ENCODE measurements at places on chromosomes 11 and 22.

- DNase-seq: no peak
These were observed 55.6 kb upstream of the CCND1 start for GRCh38 chr11:69585385-69585784.

DNA sequence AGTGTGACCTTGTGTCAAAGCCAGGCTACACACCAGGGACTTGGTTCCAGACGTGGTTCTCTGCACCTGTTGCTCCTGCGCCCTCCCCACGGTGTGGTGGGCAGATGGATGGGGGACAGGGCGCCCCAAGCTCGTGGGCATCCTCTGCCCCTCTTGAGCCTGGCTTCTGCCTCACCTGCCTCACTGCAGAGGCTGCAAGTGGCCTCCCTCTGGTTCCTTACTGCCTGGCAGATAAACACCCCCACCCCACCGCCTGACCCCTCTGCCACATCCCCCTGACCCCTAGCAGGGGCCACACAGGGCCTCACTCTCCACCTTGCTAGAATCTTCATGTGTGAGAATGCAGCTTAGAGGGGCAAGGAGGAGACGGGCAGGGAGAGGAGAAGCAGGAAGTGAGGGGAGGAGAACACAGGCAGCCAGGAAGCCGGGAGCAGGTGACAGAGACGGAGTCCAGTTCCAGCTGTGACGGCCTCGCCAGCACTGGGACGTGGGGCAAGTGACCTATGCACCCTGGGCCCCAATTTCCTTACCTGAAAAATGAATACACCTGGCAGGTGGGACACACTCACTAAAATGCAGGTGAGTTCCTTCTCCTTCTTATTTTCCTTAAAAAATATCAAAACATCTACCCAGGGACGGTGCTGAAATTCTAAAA lies 178.3 kb downstream of the EFCAB6 start:
- no peak for DNase-seq

DNA sequence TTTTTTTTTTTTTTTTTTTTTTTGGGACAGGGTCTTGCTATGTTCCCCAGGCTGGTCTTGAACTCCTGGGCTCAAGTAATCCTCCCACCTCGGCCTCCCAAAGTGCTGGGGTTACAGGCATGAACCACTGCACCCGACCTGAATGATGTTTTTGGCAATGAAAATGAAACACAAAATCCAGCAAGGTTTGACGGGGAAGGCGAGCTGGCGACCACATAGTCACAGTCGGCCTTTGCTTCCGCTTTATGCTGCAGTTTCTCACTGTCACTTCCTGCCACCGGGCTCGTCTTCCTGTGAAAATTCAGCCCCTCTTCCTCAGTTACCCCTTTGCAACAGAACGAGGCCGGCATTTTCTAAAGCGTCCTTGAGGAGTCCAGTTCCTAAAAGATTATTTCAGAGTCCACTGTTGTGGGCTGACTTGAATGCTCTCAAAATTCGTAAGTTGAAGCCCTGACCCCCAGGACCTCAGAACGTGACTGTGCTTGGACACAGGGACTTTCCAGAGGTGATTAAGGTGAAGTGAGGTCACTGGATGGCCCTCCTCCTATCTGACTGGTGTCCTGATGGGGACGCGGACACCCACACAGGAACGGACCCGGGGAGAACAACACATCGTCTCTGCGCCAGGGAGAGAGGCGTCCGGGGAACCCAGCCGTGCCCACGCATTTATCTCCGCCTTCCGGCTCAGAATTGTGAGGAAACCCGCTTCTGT lies 2.9 kb upstream of the BID start:
- peak; percentile 91 for DNase-seq

GRCh38 chr11:85941380-85941973 lies 86.3 kb downstream of the CCDC83 start:
- peak; percentile 51 for DNase-seq

DNA sequence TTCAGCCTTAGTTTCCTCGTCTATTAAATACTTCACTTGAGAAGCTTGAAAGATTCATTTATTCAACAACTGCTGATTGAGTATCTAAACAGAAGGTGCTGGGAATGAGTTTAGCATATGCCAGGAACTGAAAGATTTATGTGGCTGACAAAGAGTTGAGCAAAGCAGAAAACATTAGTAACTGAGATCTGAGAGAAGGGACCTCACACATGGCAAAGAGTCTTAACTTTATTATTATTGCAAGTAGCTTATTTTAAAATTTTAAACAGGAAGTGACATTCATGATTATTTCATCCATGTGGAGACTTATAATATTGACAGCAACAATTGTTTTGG lies 133.6 kb downstream of the CASP12 start:
- DNase-seq: no peak

DNA sequence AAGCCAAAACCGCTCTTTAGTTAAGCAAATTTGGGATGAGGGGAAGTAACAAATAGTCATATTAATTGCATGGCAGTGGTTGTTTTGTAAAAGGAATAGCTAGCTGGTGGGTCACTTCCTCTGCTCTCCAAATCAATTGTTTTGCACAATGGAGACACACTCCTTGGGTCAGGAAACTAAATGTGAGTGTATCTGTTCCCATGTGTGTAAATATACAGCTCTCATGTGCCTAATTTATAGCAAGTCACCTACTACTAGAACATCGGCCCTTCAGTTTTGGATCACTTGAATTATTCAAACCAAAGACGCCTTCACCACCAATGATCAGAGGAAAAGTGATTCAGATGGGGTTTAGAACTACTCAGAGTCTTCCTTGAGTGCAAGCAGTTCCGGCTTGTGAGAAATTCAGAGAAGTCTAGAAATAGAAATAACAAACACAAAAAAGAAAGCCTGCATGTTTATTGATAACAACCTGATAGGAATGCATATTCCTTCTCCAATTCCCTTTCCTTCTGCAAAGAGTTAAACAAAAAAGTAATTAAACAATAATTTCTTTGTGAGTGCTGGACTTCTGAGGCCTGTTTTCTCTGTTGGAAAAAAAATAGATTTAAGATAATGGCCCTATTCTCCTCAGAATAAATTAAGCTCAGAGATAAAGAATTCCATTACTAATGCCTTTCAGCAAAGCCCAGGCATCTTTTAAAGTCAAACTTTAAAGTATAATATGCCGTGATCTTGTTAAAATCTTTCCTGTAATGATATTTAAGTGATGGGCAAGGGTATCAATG lies 100.4 kb downstream of the KIRREL3 start:
- DNase-seq: no peak

- no peak for DNase-seq
These were observed 97.2 kb downstream of the TRAF6 start for GRCh38 chr11:36412781-36413383.

DNA sequence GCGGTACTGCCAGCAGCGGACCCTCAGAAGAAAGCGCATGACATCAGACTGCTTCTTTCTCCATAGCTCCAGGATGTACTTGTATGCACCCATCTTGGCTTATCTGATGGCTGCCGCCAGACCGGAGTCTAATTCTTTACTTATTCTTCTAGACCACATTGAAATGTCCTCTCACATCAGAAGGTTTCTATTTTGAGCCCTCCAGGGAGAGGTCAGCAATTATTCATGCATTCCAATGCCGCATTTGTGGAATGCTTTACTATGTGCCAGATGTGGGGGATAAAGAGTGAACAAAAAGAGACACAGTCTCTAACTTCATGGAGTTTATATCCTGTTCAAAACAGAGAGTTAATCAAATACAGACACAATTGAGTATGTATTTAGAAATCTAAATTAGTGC lies 230.1 kb downstream of the MIAT start:
- DNase-seq: no peak

DNA sequence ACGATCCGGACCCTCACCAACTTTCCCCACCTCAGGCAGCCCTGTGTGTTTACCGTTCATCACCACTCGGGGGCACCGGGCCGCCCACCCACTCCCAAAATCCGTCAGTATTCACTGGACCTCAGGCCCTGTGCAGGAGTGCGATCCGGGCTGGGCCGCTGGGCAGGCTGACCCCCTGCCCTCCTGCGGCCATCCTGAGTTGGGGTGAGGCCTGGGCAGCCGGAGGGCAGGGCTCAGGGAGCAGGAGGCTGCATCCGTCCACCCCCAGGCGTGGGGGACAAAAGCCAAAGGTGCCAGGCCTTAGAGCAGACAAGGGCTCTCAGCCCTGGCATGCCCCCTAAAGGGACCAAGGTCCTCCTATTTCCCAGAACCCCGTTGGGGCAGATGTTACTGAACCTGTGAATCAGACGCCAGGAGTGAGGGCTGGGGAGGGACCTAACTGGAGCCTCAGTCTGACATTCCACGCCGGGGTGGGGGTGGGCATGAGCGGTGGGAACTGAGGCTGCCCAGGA lies 16.8 kb upstream of the TMEM191C start:
- DNase-seq: no peak

- no peak for DNase-seq
These were observed 78.5 kb downstream of the ACER3 start for GRCh38 chr11:76939219-76939631.

GRCh38 chr22:46561435-46561905 lies 24.1 kb upstream of the CELSR1 start:
- DNase-seq: no peak

- DNase-seq: no peak
These were observed 1173.7 kb downstream of the BRD1 start for GRCh38 chr22:48653929-48654328.

DNA sequence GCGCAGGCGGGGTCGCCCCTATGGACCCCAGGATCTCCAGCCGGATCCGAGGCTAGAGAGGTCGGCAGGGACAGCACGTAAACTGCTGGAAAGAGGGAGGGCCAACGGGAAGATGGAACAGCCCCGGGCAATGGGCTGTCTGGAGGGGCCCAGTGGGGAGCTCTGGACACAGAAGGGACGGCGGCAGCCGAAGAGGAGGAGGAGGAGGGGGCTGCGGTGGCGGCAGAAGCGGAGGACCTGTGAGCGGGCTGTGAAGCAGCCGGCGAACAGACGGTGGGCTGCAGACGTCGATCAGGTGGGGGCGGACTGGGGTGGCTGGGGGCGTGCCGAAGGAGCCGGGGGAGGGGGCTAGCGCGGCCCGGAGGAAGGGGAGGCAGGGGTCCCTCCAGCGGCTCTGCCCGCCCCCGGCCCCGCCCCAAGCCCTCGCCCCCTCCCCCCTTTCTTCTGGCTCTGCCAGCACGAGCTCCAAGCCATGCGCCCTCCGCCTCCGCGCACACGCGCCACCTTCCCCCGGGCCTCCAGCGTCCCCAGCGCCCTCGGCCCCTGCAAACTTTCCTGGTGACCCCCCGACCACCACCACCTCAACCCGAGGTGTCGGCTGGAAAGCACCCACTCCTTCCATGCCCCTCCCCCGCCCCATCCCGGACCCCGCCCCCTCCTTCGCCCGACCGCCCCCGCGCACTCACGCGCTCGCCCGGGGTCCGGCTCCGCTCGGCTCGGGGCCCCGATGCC lies 432 bp downstream of the TNKS1BP1 start:
- DNase-seq: no peak

DNA sequence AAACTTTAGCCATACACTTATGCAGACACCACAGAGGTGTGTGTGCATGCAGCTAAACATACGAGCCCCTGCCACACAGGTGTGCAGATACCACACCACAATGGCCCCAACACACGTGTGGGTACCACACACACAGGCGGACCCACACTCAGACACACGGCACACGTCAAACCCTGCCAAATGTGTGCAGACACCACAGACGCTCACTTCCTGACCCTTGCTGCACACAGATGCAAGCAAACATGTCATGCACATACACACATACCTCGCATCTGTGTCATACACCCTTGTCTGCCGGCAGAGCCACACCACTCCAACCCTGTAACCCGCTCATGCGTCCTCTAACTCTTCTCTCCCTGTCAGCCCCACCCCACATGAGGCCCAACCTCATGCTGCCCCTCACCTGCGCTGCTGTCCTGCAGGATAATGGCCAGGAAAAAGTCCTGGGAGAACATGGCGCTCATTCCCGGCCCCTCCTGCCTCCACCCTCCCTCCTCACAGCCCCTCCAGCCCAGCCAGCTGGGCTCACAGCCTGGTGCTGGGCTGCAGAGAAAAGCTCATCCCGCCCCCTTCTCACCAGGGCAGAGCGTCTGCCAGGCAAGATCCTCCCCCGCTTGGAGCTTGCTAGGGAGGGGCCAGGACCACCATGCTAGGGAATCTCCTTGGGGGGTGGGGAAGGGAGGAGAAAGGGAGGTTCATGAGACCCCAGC lies 14.2 kb downstream of the SMPD1 start:
- DNase-seq: no peak

DNA sequence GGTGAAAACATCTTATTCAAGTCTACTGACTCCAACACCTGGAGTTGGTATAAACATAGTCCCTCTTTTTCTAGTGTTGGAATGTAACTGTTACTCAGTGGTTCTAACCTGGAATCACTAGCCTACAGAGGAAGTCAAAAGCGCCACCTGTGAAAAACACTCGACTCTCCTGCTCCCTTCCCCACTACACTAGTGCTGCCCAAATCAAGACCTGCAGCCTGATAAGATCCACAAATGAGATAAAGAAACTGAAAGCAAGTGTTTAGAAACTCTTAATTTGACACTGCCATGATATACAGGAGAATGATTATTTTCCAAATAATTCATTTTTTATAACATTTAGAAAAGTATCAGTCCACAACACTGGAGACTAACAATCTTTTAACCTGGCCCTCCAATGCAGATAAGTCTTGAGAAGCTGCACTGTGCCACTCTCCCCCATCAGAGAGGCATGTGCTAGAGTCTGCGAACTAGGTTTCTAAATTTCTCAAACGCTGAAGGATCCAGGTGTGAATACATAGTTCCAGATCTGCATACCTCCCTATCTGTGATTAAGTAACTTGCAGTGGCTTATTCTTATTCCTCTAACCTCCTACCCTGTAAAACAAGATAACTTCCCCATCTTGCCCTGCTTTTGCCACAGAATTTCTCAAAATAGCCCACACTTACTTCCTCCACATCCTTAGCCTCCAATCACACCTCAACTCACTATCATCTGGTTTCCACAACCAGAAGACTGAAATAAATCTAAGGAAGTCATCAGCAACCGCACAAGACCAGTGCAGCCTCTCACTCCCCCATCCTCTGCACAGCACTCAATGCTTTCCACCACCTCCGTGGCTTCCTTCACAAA lies 88.1 kb downstream of the RRAS2 start:
- DNase-seq: peak; percentile 66

DNA sequence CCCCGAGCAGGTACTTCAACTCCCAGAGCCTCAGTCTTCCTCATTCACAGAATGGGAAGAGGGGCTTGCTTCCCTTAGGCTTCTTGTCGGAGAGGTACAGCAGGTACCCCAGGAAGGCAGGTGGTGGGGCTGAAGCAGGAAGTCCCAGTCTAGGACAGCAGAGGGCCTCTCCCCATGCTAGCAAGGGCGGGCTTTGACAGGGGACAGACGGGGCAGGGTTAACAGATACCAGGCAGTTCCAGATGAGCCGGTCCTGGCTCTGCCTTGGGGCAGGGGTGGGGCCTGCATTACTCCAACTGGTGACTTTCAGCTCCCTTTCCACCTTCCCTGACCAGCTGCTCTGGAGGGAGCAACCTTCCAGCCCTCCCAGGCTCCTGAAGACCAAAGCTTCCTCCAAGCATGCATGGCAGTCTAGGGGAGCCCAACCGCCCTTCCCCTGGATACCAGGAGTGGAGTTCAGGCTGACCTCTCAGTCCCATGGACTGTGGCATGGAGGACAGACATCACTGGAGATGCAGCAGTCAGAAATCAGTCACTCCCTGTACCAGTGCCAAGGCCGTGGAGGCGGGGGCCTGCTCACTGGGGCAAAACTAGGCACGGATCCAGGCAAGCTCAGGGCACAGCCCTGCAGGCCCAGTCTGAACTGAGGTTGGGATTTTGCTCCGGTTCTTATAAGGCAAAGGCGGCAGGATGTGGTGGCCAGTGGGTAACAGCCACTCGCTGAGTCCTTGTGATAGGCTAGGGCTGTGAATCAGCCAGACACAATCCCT lies 60.5 kb downstream of the NAT10 start:
- no peak for DNase-seq
